RPMI8226 (cell line): ENCODE measurements at places on chromosomes 6 and 20.

DNA sequence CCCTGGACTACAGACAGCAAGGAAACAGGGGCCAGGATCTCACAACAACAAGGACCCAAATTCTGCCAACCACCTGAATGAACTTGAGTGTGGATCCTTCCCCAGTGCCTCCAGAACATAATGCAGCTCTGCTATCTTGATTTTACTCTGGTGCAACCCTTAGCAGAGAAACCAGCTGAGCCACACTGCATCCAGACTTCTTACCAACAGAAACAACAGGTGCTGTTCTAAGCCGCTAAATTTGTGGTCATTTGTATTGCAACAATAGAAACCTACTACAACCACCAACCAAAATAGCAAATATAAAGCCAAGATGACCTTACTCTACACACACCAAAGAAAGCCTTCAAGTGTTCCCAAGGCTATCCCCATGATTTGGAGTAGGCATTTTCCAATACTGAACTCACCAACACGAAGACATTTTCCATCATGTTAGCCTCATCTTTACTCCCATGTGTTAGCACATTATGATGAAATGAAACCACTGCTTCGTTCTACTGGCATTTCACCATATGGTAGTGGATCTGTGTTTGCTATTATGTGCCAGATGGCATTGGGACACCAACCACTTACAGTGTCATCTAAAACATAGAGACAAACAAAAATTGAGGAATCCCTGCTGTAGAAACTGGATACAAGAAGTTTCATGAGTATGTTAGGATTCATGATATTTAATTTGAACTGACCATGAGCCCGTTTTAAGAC lies 249.8 kb upstream of the ID4 start:
- DNase-seq: peak; percentile 37

- no peak for DNase-seq
Observed at GRCh38 chr6:154319231-154319858, 37.3 kb downstream of the IPCEF1 start.

DNA sequence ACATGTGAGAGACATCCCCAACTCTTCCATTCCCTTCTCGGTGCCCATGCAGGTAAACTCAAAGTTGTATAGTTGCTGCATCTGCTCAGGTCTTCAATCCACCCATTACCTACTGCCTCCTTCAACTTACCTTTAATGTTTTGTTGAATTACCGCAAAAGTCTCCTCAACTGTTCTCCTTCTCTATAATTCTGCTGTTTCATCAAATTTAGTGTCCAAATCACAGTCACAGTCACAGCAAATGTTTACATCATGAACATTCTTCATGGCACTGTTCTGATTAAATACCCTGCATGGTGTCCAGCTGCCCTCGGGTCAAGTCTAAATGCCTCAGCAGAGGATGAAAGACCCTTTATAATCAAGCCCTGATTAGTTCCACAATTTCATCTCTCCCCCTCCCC lies 130.1 kb downstream of the IPCEF1 start:
- DNase-seq: no peak

DNA sequence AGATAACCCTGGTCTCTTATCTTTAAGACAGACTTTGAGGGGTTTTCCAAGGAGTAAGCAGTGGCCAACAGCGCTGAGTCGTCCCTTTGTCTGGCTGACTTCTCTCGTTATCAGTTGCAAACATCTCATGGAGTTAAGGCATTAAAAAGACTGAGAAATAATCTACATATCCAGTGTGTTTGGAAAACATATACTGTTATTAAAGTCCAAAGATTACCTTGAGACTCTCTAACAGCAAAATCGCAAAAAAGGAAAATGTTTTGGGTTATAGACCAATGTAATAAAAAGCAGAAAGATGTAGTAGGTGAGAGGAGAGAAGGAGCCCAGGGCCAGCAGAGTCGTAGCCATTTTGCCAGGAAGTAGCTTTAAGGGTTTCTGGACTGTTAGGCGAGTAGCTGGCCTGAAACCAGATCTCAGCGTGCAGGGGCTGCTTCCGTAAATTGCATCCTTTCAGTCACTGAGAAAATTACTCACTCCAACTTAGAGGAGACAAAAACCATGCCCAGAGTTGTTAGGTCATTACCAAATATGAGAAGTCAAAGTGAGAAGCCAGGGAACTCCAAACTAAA lies 24.6 kb downstream of the MYLK4 start:
- peak; percentile 63 for DNase-seq

DNA sequence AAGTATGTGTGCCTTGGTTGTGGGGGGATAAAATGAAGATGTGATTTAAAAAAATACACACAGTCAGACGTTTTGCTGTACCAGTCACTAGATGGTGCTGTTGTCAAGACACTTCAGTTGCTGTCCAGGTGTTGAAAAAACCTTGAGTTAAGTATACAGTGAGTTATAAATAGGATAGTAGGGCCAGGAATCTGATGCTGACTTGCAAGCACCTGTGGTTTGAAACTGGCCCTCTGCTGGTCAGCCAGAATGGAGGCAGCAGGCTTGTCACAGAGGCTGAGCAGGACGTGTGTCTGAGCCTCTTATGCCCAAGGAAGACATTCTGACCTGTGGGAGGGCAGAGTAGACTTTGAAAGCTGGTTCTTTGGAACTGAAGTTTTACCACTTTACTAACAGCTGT lies 27.8 kb downstream of the RNF8 start:
- DNase-seq: peak; percentile 89

- no peak for DNase-seq
Observed at GRCh38 chr6:131451321-131452144, 121.5 kb upstream of the ARG1 start.

- DNase-seq: peak; percentile 19
Observed at GRCh38 chr6:145749632-145750031, 14.3 kb upstream of the EPM2A start.

DNA sequence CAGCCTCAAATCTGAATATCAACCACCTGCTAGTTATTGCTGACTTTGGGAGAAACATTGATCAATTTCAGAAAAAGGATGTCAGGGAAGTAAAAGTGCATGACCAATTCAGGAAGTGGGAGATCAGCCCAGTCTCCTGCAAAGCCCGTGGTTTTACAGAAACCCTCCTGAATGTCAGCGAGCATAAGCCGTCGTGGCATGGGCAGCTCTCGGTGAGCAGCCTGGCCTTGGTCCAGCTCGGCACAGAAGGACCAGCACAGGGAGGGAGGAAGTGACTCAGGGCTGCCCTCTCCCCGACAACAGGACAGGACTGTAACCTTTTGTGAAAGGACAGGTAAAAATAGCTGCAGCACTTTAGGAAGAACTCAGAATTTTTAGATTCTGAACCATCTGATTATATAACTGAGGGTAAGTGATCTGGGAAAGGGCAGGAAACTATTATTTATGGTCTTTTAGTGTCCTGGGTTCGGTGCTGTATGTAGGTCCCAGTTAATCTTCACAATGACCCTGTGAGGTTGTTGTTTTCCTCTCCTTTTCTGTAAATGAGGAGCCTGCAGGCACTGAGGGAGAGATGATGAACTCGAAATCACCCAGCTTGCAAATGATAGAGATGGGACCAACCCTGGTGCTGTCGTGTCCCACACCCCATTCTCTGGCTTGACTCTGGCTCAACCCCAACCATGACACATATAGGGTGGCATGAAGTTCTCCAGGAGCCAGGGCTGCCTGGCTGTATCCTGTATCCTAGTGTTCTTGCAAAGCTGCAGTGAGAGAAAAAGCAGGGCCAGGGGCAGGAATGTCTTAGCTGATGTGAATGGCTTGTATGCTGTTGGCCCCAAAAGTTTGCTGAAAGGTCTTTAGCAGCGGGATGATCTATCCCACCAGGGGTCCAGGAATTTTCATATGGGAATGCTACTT lies 37.6 kb downstream of the NRN1 start:
- DNase-seq: peak; percentile 77

DNA sequence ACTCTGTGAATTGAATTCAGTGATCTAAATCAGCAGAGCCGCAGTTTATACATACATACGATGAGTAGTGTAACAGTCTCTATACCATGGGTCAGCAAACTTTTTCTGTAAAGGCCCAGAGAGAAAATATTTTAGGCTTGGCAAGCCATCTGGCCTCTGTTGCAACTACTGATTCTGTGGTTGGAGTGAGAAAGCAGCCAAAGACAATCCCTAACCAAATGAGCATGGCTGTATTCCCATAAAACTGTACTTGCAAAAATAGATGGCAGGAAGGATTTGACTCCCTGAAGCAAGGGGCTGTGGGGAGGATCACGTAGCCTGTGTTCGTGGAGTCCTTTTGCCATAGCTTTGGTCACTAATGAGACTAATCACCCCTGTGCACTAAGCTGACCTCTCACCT lies 17.9 kb upstream of the MOCS1 start:
- no peak for DNase-seq

DNA sequence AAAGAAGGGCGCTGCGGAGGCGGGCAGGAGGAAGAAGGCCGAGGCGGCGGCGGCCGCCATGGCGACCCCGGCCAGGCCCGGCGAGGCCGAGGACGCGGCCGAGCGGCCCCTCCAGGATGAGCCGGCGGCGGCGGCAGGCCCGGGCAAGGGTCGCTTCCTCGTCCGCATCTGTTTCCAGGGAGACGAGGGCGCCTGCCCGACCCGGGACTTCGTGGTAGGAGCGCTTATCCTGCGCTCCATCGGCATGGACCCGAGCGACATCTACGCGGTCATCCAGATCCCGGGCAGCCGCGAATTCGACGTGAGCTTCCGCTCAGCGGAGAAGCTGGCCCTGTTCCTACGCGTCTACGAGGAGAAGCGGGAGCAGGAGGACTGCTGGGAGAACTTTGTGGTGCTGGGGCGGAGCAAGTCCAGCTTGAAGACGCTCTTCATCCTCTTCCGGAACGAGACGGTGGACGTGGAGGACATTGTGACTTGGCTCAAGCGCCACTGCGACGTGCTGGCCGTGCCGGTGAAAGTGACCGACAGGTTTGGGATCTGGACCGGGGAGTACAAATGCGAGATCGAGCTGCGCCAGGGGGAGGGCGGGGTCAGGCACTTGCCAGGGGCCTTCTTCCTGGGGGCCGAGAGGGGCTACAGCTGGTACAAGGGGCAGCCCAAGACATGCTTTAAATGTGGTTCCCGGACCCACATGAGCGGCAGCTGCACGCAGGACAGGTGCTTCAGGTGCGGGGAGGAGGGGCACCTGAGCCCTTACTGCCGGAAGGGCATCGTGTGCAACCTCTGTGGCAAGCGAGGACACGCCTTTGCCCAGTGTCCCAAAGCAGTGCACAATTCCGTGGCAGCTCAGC lies 780 bp downstream of the ZCCHC3 start:
- peak; percentile 92 for DNase-seq

DNA sequence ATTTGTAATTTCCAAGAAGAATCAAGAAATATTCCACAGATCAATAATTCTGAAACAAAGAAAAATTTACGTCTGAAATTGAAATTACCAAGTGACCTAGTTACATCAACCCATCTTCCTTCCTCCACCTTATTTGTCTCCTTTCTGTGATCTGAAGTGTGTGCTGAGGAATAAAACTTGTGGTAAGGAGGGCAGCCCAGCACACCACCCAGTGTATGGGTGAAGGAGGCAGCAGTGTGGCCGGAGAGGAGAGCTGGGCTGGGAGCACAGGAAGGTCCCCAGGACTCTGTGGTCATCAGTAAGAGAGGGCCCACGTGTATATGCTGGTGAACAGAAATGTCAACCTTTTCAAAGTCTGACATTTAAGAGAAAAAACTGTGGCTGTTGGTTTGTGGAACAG lies 11.3 kb upstream of the CCR6 start:
- DNase-seq: no peak

- DNase-seq: no peak
Observed at GRCh38 chr6:124226396-124226795, 422.7 kb downstream of the NKAIN2 start.

DNA sequence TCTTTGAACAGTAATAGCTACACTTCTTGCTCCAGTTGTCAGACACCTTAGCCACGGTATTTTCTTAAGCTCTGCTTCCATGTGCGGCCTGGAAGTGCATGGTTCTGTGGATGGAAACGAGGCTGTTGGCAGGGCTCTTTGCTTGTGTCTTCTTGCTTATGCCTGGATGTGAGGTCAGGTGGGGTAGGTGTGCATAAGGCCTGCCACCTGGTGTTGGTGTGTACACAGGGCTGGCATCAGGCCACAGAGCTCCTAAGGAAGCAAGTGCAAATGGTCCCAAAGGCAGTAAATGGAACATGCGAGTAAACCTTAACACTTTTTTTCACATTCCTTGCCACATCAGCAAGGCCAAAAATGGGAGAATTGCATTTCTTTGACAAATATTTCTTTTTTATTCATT lies 158.1 kb upstream of the GMDS start:
- DNase-seq: no peak

GRCh38 chr6:134512981-134513391 lies 195.1 kb upstream of the SGK1 start:
- DNase-seq: no peak

DNA sequence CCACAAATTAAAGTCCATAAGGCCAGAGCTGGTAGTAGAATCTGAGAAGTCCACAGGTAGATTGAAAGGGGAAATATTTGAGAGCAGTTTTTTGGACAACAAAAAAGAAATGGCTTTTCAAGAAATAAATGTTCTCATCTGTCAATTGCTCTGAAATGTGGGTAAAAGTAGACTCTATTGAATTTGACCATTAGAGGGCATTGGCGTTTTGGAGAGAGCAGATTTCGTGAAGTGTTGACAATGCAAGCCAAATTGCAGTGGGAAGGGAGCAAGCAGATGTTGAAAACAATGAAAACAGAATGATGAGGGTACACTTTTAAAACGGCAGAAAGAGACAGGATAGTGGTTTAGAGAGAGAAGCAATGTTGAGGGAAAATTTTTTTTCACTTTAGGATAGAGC lies 149.1 kb upstream of the FAM83B start:
- peak; percentile 18 for DNase-seq

DNA sequence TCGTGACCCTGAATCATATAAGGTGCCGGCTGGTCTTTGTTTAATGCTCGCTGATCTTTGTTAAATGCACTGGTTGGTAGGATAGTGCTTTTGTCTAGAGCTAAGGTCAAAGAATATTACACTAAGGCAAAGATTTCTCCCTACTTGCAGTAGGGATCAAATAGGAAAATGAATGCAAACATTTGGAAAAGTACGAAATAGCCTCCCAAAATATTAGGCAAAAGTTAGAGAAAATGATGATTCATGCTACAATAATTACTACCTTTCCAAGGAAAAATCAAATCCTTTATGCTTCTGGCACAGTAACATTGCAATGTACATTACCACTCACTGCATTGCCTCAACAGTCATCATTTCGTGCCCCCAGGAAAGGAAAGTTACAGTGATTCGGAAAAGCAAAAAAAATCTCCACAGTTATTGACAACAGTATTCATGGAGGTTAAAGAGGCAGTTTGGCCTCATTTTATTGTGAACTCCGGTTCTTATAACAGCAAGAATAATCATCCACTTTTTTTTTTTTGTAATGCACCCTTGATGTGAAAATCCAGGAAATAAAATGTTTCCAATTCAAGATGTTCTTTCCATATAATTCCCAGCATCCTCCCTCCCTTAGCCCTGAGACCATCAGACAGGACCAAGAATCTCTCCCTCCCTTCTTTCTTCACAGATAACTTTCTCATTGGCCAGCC lies 61.7 kb upstream of the ZMYND8 start:
- no peak for DNase-seq

- no peak for DNase-seq
Observed at GRCh38 chr20:37288091-37288490, 1.4 kb upstream of the MANBAL start.
